ENCODE measurements at places on chromosomes 16 and 17.
A peak's percentile ranks its signal among the peaks of the same experiment; 100 is the strongest.

- no peak for DNase-seq
These were observed 3.5 kb downstream of the CTNS start for GRCh38 chr17:3639981-3640596.

GRCh38 chr17:43171586-43172487 lies 823 bp downstream of the NBR1 start:
- peak; percentile 85 for DNase-seq

DNA sequence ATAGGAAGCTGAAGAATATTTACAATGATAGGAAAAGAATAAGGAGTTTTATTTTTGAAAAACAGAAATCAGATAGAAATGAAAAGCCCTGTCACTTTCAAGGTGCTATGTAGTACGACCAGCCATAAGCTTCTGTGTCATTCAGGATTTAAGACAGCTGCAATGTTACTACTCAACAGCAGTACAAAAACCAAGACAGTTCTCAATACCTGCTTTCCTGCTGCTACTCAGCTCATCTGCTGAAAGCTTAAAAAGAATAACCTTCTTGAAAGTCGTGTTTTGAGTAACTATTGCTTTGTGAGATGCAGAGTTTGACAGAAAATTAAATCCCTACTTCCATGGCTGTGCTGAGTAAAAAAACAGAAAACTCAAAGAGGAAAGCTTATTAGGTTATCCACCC lies 8.7 kb downstream of the GRB2 start:
- no peak for DNase-seq

- DNase-seq = no peak
These were observed 20.3 kb downstream of the PITPNM3 start for GRCh38 chr17:6536053-6536452.

GRCh38 chr17:1074886-1075605 lies 78.1 kb downstream of the TIMM22 start:
- DNase-seq = no peak

DNA sequence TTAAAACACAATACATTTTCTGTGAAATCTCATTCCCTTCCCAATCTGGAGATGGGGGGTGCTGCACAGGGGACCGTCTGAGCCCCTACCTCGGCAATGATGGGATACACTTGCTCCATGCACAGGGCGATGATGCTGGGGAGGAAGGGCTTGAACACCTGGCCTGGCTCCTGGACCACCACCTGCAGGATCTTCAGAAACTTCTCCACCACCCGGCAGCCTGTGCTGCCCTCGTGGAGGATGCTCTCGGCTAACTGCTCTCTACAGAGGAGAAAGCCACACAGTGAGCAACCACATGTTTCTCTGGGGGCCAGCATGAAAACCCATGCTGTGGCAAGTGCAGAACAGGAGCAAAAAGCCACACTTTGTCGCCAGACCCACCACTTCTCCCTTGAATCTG lies 42.4 kb upstream of the GSG1L start:
- DNase-seq = no peak

GRCh38 chr17:2982854-2983253 lies 80.6 kb downstream of the OR1D5 start:
- DNase-seq = no peak

- DNase-seq = no peak
These were observed 28.8 kb downstream of the DYNLRB2 start for GRCh38 chr16:80569440-80570105.

GRCh38 chr16:89200124-89200849 lies at the start of gene SLC22A31:
Gene SLC22A31 (minus strand): TSS chr16:89200537. CDS start chr16:89200501, 36 bp downstream.
- no peak for DNase-seq

DNA sequence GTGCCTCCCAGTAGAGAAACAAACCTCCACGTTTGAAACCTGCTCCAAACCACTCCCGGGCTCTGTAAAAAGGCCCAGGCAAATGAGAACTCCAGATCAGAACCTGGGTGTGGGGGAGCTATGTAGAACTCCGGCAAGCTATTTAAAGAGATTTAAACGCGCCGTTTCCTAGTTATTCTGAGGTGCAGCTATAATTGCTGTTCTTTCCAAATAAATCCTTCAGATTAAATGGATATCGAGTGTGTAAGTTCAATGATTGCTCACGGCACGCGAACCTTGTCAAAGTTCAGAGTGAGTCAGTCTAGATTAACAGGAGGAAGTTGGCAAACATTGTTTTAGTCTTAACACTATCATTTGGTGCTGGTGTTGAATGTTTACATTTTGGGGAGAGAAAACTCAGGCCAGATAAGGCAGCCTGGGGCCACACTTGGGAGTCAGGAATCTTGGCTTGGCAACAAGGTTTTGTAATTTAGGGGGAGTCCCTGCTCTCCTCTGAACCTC lies 92.9 kb upstream of the SALL1 start:
- no peak for DNase-seq

DNA sequence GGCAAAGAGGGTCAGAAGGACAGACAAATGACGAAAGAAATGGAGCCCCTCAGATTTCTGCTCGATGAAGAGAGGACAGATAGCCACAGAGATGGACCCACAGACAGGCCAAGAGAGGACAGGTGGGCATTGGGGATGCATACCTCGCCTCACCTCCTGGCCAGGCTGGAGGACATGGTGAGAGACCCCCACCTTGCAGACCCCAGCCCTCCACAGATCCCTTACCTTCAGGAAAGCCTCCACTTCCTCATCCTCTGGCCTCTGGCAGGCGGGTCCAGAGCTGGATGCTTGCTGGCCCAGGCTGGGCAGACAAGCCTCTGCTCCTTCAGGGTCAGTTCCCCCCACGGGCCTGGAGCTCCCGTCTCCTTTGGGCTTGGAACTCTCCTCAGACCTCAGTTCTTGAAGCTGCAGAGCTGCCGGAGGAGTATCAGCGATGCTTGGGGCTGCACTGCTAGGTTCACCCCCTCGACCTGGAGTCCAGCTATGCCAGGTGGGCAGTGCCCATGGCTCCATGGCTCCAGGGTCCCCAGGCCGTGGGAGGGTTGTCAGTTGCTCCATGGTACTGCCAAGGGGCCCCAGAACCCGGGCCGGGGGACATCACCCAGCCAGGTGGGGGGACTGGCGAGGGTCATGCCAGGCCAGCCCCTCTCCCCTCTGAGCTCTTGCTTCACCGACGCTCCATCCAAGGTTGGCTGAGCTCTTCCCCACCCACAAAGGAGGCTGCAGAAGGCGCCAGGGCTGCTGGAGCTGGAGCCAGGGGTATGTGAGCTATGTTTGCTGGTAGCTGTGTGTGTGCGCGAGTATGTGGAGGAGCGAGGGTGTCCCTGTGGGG lies 1.0 kb downstream of the TSPOAP1 start:
- DNase-seq = no peak

DNA sequence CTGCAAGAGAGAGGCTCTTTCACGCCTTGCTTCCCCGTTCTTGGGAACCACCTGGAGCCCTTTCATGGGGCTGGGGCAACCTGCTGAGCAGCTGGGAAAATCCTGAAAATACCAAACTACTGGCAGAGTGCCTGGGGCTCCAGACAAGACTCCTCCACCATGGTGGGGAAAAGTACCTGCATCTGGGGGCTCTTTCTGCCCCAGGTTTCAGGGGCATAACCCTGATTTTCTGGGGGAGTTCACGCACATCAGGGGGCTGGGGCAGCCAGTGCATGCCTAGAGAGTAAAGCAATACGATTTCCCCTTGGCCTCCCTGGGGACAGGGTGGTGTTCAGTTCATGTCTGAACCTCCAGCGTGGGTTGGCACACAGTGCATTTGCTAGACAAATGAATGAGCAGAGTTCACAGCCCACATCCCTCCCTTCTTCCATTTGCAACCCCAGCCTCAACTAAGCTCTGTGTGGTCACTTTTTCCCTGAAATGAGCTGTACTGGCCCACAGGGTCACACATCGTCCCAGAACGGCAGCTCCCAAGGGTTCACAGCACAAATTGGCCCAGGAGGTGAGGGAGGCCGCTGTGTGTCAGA lies 5.2 kb upstream of the CDC42EP4 start:
- no peak for DNase-seq

GRCh38 chr16:57060323-57061083 lies 31.9 kb upstream of the CPNE2 start:
- no peak for DNase-seq

- DNase-seq = no peak
These were observed 25.2 kb downstream of the CNGB1 start for GRCh38 chr16:57945740-57946138.

DNA sequence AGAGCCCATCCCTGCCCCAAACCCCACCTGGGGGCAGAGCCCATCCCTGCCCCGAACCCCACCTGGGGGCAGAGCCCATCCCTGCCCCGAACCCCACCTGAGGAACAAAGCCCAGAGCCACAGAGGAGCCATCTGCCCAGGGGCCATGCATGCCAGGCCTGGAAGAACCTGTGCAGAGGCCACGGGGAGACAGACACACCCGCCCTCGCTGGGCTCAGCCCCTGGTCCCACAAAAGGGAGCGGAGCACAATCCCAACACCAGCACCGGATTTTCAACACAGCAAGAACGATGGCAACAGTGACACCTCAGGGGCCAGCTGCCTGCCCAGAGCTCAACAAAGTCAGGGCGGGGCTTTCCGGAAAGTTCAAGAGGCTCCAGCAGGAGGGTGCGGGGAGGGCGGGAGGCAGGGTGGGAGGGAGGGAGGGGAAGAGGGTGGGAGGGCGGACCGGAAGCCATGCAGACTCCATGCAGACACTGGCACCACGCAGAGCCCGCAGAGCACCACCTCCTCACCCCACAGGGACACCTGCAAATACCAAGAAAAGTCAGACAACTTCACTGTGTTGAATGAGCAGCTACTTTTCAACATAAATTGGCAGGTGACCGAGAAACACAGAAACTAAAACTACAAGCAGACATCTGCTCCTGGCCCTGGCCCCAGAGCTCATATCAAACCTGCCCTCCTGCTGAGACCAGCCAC lies 27.9 kb upstream of the C16orf95 start:
- DNase-seq = no peak

DNA sequence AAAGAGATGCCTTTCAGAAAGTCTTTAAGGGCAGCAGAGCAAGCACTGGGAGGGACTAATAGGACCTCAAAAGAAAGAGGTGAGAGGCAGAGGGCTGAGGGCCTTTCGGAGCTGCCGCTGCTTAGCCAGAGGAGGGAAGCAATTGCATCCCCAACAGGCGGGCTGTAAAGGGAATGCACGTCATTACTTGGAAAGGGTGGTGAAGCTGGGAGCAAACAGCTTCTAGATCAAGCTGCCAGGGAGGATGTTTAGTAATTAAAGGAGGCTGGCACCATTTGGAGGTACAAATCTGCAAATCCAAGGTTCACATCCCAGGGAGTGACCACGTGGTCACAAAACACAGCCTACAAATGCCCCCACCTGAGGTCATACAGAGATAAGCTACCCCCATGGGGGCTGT lies 429.0 kb upstream of the RBFOX1 start:
- no peak for DNase-seq

DNA sequence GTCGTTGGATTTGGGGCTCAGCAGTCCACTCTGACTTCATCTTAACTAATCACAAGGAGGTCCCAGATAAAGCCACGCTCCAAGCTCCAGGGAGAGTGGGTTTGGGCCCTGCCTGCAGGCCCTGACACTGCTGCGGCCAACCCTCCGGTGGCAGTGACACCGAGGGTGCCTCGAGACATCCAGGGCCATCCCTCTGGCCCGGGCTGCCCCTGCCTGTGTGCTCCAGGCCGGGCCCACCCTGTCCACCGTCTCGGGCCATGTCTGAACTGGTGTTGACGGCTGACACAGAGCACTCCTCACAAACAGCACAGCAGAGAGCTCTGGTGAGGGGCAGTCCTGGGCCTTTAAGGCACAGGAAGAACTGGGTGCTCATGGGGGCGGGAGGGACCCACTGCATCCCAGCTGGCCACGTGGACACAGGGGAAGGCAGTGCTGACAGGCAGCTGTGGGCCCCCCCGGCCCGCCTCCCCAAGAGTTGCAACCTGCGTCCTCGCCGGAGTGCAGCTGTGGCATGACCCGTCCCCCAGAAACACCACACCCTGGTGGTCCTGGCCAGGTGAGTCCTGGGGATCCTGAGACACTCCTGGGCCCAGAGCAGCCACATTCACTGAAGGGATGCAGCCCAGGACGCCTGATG lies 80.0 kb downstream of the LMF1 start:
- DNase-seq = no peak

GRCh38 chr17:57902800-57903759 lies 52.1 kb downstream of the CUEDC1 start:
- DNase-seq = peak; percentile 42

- no peak for DNase-seq
These were observed 172.8 kb upstream of the ZNF267 start for GRCh38 chr16:31700530-31701388.

- DNase-seq = no peak
These were observed 20.7 kb upstream of the BCAR1 start for GRCh38 chr16:75272097-75272551.

DNA sequence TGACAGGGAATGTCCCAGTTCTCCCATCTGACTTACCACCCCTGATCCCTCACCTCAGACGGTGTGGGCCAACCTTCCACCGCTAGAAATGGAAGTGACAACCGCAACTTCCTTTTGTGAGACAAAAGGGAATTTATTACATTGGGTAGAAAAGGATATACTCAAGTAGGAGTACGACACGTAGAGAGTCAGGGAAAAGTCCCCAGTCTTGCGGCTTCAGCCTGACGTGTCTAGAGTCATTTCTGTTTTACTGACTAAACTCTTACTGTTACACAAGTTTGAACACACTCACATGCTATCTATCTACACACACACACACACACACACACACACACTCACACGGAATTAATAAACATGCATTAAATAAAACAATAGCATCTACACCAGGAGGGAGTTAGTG lies 178.9 kb downstream of the COPRS start:
- DNase-seq = no peak
